ENCODE measurements at places on chromosomes 1 and 21.

- no peak for DNase-seq
These were observed 18.0 kb downstream of the SERTAD4 start for GRCh38 chr1:210250665-210250997.

- peak; percentile 18 for DNase-seq
These were observed 35.7 kb upstream of the RCC1 start for GRCh38 chr1:28470146-28470545.

DNA sequence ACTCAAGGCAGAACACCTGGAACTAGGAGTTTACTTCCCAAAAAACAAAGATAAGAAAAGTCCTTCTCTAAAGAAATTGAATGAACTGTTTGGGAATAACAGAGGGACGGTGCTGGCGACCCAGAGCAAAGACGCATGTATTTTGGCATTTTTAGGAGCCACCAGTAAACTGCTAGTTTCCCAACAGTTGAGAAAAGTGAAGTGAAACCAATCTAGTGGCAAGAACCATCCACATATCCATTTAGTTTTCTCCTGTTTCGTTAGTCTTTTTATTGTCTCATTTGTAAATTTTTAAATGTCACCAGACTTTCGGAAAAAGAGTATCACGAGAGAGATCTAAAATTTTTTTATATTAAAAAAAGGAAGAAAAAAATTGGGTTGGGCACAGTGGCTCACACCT lies 30.2 kb downstream of the ODF2L start:
- no peak for DNase-seq

- peak; percentile 96 for DNase-seq
These were observed at the start of gene BTBD19 for GRCh38 chr1:44808063-44808937. BTBD19 (plus strand) TSS chr1:44808523; CDS start chr1:44808821, 298 bp downstream.

- DNase-seq = peak; percentile 17
These were observed 173.4 kb downstream of the S1PR1 start for GRCh38 chr1:101410048-101410878.

- DNase-seq = no peak
These were observed 175.4 kb upstream of the COA6 start for GRCh38 chr1:234197839-234198238.
